ENCODE measurements at places on chromosomes 2 and 18. TPM values are rescaled to one million over a fixed set of nuclear protein-coding genes. Genes with fewer than 3 reads are reported as not detected.

The ATP5F1A gene
- total RNA-seq: 576 TPM

The HSPE1 gene
- 166 TPM for total RNA-seq

The EIF5B gene
- total RNA-seq: 9.6 TPM

The SIX3 gene
- total RNA-seq: not detected

The KCNF1 gene
- 0.59 TPM for total RNA-seq

The PAIP2B gene
- total RNA-seq: 0.67 TPM

Data from bronchus fibroblast of lung (primary cell).